ENCODE measurements at places on chromosomes 4 and X.

DNA sequence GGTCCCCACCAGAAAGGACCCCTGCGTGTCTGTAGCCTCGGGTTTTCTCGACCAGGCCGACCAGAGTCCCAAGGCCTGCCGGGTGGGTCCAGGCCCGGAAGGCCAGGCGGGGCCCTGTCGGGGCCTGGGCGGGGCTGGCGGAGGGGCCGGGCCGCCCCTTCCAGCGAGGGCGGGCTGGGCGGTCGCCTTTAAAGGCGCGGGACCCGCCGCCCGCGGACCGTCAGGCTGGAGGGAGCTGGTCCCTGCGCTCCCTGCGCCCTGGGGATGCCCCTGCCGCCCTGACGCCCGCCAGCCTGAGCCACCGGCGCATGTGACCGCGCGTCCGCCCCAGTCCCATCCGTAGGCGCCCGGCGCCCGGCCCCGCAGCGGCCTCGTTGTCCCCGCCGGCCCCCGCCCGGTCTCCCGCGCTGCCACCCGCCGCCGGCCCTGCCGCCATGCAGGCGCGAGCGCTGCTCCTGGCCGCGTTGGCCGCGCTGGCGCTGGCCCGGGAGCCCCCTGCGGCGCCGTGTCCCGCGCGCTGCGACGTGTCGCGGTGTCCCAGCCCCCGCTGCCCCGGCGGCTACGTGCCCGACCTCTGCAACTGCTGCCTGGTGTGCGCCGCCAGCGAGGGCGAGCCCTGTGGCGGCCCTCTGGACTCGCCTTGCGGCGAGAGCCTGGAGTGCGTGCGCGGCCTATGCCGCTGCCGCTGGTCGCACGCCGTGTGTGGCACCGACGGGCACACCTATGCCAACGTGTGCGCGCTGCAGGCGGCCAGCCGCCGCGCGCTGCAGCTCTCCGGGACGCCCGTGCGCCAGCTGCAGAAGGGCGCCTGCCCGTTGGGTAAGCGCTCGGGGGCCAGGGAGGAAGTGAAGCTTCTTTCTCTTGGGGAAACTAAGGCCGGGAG, at the start of gene HTRA3:
Gene HTRA3 (plus strand): TSS at position 220 of the 883 bp plus-strand sequence. CDS start 215 bp downstream, at position 435.
- no peak for DNase-seq

DNA sequence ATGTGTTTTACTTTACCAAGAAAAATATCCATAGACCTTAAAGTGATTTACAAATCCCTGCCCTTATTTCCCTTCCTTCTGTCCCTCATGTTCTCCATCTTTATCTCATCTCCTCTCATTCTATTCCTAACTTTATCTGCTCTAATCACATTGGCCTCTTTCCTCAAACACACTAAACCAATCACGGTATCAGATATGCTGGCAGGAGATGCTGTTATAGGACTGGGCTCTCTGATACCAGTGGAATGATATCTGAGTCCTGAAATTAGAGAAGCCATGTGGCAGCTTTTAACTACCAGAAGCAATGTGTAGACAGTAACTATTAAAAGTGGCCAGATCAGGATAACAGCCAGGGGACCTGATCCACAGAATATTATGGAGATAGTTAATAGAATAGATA, 49.9 kb upstream of the GIMD1 start:
- DNase-seq: no peak

DNA sequence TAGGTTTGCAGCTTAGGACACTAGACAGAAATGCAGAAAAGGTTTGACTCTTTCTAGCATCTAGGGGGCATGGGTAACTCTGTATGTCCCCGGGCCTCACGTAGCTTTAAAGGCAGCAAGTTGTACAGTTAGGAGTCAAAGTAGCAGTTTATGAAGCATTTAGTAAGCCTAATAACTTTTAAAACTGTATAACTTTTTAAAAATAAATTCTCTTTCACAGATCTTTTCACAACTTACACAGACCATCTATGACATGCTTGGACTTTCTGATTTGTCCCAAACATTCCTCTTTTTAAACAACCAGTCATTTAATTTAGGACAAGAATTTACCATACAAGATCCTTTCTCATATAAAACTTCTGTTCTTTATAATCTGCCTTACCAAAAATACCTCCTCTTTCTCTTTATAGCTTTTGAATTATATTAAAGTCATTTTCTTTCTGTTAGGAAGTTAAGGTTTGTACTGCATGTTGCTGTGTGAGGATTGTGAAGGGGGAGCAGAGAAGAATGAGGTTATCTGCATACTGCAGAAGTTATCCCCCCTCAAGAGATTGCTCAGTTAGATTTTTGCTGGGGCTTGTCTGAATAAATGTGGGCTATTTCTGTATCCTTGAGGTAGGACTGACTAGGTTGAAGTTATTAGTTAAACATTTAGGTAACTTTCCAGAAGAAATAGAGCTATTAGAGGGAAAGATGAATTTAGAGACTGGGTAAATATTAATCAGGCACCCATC, 94.3 kb downstream of the CPE start:
- no peak for DNase-seq

- DNase-seq: no peak
Observed at GRCh38 chr4:104235967-104236366, 258.7 kb downstream of the CXXC4 start.

DNA sequence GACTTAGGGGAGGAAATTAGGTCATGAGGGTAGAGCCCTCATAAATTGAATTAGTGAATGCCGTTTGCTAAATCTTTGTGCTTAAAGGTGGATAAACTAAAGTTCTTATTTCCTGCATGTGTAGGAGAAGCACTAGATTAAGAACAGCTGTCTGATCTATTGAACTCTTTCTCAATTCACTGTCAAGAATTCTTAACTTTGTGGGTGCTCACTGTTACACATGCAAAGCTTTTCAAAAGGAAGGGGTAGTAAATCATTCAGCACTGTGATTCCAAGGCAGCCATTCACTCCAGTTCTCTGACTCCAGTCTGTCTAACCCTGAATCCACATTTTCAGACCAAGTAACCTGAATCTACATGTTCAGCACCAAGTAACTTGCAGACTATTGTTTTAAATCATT, 1520.1 kb downstream of the PCDH18 start:
- no peak for DNase-seq

DNA sequence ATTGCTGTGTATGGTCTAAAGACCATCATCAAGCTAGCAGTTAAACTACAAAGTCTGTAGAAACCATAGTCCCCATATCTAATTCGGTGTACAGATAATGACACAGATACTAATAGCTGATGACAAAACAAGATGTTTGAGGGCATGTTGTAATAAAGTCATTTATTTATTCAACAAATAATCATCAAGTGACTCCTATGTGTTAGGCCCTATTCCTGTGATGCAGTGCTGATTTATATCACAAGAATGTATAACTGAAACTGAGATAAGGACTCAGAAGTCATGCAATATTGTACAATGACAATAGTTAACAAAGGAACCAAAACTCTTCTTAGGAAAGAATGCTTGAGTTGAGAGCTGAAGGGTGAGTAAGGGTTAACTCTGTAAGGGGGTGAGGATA, 315.0 kb upstream of the NR3C2 start:
- no peak for DNase-seq

DNA sequence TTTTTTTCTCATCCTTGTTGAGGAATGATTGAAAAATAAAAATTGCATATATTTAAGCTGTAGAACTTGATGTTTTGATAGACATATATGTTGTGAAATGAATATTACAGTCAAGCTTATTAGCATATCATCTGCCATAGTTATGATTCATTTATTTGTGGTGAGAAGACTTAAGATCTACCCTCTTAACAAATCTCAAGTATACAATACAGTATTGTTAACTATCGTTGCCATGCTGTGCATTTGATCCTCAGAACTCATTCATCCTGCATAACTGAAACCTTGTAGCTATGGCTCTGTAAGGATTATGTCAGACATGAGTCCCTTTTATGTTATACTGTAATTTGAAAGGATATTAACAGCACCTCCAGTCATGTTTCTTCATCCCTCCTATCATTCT, 2045.3 kb downstream of the ARAP2 start:
- DNase-seq: no peak

GRCh38 chrX:39802354-39802753, 295.4 kb downstream of the BCOR start:
- DNase-seq: no peak

DNA sequence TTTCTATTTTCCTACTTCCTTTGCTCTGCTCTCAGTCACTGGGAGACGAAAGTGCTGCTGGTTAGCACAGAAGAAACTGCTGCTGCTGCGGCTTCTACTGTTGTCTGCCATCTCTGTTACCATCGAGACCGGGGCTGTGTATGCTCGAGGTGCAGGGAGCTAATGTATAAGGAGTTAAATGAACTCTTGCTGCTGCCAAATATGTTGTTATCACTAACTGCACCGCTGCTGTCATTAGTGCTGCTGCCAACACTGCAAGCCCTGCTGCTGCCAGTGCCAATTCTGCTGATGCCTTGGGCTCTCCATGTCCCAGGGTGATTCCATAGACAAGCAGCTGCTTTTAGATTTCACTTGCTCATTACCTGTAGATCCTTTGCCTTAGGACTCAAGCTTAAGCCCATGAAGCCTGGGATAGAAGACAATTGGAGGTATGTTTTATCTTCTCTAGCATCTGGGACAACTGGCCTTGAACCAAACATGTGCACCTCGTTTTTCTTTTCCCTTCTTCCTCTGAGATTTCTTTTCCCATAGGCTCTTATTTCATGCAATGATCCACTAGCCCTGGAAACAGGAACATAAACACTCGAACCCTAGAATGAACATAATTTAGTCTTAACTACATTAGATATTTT, 107.8 kb downstream of the CCSER1 start:
- no peak for DNase-seq

DNA sequence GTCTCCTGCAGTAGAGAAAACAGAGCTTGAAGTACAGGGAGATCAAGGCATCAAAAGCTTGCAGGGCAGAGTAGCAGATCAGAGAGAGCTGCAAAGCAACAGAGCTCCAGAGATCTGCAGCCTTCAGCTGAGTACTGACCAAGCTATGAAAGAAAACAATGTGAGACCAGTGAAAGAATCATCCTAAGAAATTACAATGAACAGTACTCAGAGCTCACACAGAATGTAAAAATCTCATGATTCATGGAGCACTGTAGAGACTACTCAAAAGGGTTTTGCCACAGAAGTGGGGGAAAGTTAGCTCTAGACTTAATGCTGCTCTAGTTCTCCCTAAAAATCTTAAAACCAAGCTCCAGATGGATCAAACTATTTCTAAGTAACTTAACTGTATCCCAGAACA, 80.0 kb upstream of the MAB21L2 start:
- no peak for DNase-seq

- no peak for DNase-seq
Observed at GRCh38 chr4:127417885-127418535, 214.7 kb upstream of the INTU start.

- DNase-seq: no peak
Observed at GRCh38 chr4:52483186-52483890, 175.8 kb downstream of the USP46 start.

DNA sequence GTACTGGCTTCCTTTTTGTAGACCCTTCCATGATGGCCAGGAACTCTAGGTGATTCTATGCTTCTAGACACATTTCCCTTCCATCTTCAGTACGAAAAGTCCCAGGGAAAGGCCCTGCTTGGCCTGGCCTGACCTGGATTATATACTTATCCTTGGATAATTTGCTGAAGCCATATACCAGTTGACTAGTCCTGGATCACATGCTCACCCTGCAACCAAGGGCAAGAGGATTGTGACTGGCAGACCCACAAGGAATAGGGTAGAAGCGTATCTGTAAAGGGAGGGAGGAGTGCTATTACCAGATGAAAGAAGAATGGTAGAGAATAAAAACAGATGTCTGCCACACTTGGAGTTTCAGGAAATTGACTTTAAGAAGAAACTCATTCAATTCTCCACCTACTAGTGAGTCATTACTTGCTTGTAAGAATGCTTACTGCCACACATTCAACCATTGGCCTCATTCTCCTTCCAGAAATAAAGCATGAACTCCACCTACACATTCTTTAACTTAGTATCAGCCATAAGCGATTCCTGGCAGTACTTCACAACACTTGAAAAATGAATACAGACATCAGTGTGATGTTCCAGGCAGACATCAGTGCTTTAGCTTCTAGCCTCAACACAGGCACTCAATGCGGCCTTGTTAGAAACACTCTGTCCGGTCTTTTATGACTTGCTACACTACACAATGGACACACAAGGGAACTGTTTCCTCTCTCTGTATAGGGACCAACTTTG, 141.8 kb downstream of the CBR4 start:
- DNase-seq: no peak

DNA sequence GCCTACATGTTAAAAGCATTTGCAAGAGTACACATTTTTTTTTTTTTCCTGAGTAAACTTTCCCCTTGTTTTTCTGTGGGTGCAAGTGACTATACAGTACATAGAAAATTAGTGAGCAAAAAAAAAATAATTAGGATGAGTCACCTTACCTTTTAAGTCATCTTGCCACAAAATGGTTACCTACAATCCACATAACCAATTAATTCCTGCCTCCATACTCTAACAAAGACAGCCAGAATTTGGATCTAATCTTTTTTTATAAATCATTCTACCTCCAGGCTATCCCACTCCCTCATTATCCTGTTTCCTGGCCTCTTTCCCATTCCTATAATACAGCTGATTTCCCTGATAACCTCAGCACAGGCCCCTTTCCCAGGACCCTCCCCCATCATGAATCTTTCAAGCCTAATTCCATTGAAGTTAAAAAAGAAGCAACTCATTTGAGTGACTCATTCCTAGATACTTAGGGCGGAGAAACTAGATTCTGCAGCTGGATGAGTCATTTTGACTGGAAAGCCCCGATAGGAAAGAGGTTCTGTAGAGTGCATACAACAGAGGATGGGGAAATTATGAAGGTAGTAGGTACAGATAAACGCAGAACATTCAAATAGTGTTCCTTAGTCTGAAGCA, 128.2 kb downstream of the C4orf51 start:
- DNase-seq: peak; percentile 34

- no peak for DNase-seq
Observed at GRCh38 chr4:73776321-73776729, 36.0 kb downstream of the CXCL8 start.

- DNase-seq: no peak
Observed at GRCh38 chr4:83149865-83150652, 35.5 kb upstream of the PLAC8 start.

GRCh38 chrX:152600853-152601633, 36.7 kb upstream of the GABRQ start:
- DNase-seq: no peak

DNA sequence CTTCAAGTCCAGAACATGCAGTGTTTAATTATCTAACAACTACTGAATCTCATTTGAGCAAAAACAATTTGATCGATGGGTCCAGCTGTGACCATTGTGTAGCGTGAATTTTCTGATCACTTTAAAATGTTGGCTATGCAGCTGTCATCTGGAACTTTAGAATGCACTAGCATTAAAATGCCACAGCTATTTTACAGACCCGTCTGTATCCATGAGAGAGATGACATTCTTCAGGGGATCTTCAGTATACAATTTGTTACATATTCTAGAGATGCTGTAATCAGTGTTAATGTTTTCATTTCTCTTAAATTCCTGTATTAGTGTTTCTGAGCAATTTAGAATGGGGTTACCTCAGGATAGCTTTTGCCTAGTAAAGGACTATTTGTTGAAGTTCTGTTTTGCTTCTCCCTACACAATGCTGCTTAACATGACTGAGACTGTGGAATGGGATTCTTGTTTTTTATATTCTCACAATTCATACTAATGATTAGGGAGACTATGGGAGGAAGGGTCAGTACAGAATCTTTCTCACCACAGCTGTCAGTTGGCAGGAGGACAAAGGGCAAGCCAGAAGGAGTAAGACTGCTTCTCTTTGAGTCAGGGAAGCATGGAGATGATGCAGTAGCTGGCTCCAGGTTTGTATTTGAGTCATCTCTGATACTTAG, 13.2 kb upstream of the CTSO start:
- DNase-seq: no peak

GRCh38 chr4:7763788-7764187, 175.9 kb downstream of the AFAP1 start:
- no peak for DNase-seq
